ENCODE measurements at places on chromosomes 1 and 21.
A peak's percentile ranks its signal among the peaks of the same experiment; 100 is the strongest.

- DNase-seq, result no peak
Measured at GRCh38 chr1:70891051-70891843, 156.4 kb downstream of the PTGER3 start.

DNA sequence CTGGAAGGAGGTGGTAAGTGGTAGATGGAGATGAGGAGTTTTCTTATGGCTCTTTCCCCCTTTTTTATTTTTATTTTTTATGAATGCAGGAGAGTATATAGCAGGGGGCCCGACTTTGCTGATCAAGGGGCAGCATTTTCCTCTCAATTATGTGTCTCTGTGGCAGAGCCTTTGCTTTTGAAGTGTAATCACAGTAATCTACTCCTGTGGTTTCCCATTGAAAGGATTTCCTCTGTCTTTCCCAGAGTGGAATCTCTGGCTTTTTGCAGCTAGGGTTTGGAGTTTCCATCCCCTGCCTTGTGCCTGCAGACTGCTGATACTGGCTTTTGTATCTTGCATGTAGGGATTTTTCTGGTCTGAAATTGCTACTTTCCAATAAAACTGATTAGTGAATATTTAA lies 29.1 kb downstream of the ARID1A start:
- no peak for DNase-seq

DNA sequence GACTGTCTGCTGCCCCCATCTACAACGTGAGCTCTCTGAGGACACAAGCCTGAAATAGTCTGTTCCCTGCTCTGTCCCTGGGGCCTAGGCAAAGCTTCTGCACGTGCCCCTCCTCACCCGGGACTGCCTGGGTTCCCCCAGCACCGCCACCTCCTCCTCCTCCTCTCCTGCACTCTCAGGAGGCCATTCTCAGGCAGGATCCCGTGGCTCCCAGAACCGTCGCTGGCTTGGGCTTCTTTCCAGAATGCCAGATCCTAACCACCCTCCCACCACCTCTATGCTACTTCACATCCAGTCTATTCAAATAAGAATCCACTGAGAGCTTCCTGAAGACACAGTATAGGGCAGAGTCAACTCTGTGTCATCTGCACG lies 11.2 kb downstream of the NPHP4 start:
- no peak for DNase-seq

- peak; percentile 31 for DNase-seq
Measured at GRCh38 chr1:115052454-115053083, 22.9 kb downstream of the TSHB start.

DNA sequence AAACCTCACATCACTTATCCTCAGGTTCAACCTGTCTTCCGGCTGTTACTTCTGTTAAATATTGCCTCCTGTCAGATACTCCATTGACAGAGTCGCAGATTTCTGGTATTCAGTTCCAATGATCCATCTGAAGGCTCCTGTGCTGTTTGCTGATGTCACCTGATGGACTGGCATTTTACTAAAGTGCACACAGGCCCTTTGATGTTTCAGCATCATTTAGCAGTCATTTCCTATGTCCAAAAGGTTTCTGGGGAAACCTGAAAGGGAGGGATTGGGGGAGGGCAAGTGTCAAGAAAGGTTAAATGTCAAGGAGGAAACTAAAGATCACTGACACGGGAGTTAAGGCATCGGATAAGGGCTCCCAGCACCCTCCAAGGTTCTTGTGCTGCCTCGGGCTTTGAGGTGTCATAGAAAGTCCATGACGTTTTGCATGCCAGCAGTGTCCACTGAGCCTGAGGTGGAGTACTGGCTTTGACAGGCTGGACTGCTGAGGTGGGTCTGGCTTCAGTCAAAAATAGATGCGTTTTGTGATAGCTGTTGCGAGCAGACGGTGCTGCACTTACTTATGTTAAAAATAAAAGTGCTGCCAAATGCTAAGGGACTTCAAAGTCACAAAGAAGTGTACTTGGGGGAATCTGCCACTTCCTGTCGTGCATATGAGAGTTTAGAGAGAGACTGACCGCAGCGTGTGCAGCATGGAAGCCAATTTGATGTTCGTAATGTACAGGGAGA lies 30.8 kb downstream of the XCL2 start:
- no peak for DNase-seq

DNA sequence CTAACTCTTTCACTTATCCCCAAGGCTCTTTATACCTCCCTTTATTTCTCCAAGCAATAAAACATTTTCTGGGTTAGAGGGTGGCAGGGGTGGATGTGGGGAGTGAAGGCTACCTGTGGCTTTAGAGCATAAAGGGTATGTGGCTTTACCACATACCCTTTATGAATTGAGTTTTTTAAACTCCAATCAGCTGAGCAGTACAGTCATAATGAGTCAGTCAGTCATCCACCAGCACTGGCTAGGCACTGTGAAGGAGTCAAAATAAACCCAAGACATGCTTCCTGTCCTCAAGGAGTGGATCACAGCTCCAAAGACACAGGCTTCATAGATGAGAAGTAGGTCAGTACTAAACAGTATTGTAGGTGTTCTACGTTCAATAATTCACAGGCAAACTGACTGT lies 2.6 kb upstream of the TDRD10 start:
- no peak for DNase-seq

DNA sequence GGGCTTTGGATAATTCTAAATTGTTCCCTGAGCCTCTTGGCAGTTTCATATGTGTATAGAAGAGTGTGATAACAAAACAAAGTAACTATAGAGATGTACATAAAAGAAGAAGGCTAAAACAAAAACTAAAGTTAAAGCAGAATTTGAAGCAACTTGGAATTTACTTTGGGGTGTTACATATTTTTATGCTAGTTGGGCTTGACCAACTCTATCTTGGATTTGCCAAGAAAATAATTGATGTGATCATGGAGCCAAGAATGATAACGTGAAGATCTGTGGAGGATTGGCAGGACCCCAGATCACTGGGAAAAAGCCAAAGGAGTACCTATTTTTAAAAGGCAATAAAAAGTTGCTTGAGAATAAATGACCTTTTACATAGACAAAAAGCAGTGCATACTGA lies 206.9 kb downstream of the LMO4 start:
- no peak for DNase-seq

GRCh38 chr1:215890438-215890837 lies 323.3 kb downstream of the KCTD3 start:
- DNase-seq, result no peak

GRCh38 chr1:43932786-43933385 lies 715 bp upstream of the ARTN start:
- no peak for DNase-seq
